Right ventricle myocardium inferior (tissue), 1 donor: ENCODE measurements at places on chromosomes 13 and 19. TPM values are rescaled to one million over a fixed set of nuclear protein-coding genes. Genes with fewer than 3 reads are reported as not detected.

DNA sequence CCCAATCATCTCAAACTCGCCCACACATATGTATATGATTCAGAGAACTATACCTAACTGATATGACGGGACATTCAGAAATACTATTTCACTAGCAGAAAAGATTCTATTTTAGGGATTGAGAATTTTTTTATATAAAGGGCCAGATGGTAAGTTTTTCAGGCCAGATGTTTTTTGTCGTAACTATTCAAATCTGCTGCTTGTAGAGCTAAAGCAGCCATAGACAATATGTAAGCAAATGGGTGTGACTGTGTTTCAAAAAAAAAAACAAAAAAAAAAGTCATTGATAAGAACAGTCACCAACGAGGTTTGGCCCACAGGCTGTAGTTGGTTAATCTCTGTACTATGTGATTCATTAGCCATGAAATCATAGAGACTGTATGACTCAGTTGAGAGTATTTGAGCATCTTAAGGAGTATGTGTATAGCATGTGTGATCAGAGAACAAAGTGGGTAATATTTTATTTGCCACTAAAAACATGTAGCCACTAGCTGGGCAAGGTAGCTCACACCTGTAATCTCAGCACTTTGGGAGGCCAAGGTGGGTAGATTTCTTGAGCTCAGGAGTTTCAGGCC lies 2724.7 kb downstream of the PCDH9 start:
- no peak for DNase-seq

DNA sequence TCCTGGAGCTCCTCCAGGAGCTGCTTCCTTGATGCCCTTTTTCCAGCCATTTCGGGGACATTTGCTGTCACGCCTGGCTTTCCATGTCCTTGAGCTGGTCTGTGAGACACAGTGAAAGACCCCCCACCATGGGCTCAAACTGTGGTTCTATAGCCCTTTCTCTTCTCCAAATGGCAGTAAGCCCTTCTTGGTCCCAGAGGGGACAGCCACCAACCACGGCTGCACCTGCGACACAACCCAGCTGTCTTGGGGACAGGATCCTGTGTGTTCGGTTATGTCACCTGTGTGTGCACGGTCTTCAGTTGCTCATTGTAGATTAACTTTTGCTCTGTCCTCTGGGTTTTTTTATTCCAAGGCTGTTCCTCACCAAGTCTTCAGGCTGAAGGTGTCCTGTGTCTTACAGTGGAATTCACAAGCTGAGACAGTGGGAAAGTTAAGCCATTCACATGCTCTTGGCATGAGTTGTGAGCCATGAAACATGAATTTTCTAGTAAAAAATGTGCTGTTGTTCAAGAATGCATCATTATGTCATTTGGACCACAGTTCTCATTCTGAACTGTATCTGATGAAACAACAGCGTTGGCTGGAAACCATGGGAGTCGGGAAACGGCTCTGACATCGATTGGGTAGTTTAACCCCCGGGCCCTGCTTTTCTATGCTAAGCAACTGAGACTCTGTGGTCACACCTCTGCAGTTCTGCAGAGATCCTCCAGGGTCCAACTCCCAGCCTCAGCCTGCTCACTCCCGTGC lies 129.5 kb upstream of the MCF2L start:
- DNase-seq = no peak

TNFRSF19 gene
- total RNA-seq = 36.5 TPM

DNA sequence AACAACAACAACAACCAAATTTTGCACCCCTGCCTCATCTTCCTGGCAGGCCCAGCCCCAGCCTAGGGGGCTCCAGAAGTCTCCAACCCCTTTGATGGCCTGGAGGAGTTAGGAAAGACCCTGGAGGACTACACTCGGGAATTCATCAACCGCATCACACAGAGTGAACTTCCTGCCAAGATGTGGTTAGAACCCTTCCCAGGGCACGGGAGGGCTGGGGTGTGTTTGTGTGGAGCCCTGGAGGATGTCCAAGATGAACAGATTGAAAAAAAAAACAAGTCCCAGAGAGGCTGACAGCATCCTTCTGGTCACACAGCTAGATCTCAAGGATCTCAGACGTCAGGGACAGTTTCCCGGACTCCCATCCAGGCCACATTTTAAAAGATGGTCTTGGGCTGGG lies 13.3 kb downstream of the APOC1 start:
- peak; percentile 45 for DNase-seq

TLE6 gene
- total RNA-seq = 1.1 TPM

GRCh38 chr13:46352805-46353204 lies 34.2 kb downstream of the RUBCNL start:
- DNase-seq = no peak

DNA sequence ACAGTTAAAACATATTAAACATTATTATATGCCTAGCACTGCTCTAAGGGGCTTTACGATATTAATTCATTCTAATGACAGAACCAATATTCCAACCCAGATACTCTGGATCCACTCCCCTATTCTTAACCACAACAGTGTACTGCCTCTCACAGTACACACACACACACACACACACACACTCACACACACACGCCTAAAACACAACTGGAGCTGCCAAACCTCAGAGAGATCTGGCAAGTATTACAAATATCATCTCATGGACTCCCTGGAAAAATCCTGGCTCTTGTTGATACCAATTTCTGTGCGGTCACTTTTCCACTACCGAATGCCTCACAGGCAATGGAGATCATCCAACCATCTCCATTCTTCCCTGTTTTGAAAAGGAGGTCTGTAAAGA lies 1.3 kb downstream of the ZNF780A start:
- no peak for DNase-seq
